ENCODE measurements at places on chromosomes 16 and 17. TPM values are rescaled to one million over a fixed set of nuclear protein-coding genes. Genes with fewer than 3 reads are reported as not detected.

The SPIRE2 gene
- total RNA-seq = 2.6 TPM

DNA sequence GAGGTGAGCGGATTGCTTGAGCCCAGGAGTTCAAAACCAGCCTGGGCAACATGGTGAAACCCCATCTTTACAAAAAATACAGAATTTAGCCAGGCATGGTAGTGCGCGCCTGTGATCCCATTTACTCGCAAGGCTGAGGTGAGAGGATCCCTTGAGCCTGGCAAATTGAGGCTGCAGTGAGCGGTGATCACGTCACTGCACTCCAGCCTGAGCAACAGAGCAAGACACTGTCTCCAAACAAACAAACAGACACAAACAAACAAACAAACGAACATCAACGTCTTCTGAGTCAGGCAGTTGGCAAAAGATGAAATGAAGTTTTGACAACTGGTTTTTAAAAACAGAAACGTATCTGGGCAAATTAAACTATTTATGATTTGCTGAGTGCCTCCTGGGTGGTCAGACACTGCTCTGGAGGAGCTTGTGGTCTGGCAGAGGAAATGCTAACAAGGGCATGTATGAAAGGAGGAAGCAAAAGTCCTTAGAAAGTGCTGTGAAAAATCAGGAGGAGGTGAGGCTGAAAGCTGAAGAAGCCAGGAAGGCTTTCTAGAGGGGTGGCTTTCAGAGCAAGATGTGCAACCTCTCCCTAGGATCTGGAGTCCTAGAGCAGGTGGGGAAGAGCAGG, 10.2 kb upstream of the KRT20 start:
- H3K4me3 ChIP-seq = no peak overlapping the region
- no peaks in the 10 kb centered on the region for H3K36me3 ChIP-seq
- H3K4me1 ChIP-seq = no peaks in the 10 kb centered on the region
- DNase-seq = no peak
- H3K27me3 ChIP-seq = no peaks in the 10 kb centered on the region

- DNase-seq = peak; percentile 74
- H3K27ac ChIP-seq = peak overlapping the region; percentile 87
- peak overlapping the region; percentile 80 for H3K4me3 ChIP-seq
- no peaks in the 10 kb centered on the region for H3K27me3 ChIP-seq
These were observed 2.3 kb downstream of the PIEZO1 start for GRCh38 chr16:88782454-88783390.

DNA sequence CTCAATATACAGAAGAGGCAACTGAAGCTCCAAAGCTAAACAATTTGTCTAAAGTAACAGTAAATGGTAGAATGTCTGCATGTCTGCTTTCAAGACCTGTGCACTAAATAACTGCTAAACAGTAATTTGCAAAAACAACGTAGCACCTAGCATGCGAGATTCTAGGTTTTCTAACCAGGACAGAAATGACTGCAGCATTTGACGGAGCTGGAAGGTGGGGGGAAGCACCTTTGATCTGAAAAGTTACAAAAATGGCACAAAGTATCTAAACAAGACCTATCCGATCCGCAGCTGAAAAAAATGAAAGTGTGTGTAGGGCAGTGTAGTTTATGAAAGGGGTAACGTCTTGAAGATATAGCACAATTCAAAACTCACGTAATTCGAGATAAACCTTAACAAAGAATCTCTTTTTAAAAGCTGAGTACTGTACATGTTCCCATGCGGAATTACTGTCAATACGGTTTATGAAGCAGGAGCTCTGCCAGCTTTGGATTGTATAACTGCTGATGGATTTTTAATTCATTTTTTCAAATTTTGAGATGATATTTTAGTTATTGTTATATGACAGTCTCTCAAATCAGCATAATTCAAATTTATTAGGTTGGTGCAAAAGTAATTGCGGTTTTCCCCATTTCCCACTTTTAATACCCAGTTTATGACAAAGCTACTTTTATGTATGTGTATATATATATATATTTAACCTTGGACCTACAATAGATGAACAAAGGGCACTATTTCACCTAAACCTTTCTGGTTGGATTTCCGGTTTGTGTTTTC, 1.2 kb upstream of the WIPI1 start:
- H3K4me3 ChIP-seq = peak overlapping the region; percentile 67
- peaks cover 8% of the 10 kb centered on the region for H3K27me3 ChIP-seq
- peak overlapping the region; percentile 61 for H3K27ac ChIP-seq
- DNase-seq = no peak
- H3K4me1 ChIP-seq = peaks cover 19% of the 10 kb centered on the region

GRCh38 chr17:73128496-73128895, 36.0 kb upstream of the SLC39A11 start:
- no peaks in the 10 kb centered on the region for H3K36me3 ChIP-seq
- H3K4me3 ChIP-seq = no peak overlapping the region
- H3K27me3 ChIP-seq = no peaks in the 10 kb centered on the region
- H3K4me1 ChIP-seq = no peaks in the 10 kb centered on the region
- DNase-seq = no peak
- no peak overlapping the region for H3K27ac ChIP-seq

The SLFN5 gene
- total RNA-seq = 108 TPM

The CCL14 gene
- not detected for total RNA-seq

- no peaks in the 10 kb centered on the region for H3K27me3 ChIP-seq
- no peak overlapping the region for H3K4me3 ChIP-seq
- no peaks in the 10 kb centered on the region for H3K36me3 ChIP-seq
- H3K4me1 ChIP-seq = peaks cover 14% of the 10 kb centered on the region
- no peak for DNase-seq
- H3K27ac ChIP-seq = no peak overlapping the region
These were observed 21.3 kb downstream of the B9D1 start for GRCh38 chr17:19341211-19341631.

The SOST gene
- not detected for total RNA-seq

- DNase-seq = no peak
- no peaks in the 10 kb centered on the region for H3K4me1 ChIP-seq
- H3K36me3 ChIP-seq = no peaks in the 10 kb centered on the region
These were observed 385.9 kb downstream of the WWOX start for GRCh38 chr16:78485188-78485916.

The TP53TG3B gene
- not detected for total RNA-seq

The STARD3 gene
- total RNA-seq = 62.1 TPM

GRCh38 chr16:87778476-87778829, 12.7 kb upstream of the KLHDC4 start:
- H3K4me1 ChIP-seq = peaks cover 28% of the 10 kb centered on the region
- no peak for DNase-seq
- no peaks in the 10 kb centered on the region for H3K27me3 ChIP-seq

DNA sequence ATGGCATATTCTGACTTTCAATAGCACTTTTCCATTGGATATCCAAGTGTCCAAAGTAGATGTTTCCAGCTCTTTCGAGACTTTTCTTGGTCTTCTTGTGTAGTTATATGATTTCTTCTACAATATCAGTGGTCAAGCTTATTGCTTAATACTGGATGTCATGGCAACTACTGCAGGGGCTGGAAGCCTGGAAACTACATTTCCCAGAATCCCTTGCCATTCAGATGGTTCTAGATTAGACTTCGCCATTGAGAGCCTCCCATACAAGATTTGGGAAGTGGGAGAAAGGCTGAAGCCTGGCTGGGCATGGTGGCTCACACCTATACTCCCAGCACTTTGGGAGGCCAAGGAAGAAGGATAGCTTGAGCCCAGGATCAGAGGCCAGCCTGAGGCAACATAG, 153.6 kb downstream of the C16orf95 start:
- H3K4me1 ChIP-seq = peaks cover 7% of the 10 kb centered on the region
- H3K27me3 ChIP-seq = peaks cover 4% of the 10 kb centered on the region
- no peak overlapping the region for H3K27ac ChIP-seq
- DNase-seq = no peak
- H3K4me3 ChIP-seq = no peak overlapping the region
- H3K36me3 ChIP-seq = no peaks in the 10 kb centered on the region

GRCh38 chr16:62036101-62036801, at the start of gene CDH8:
Gene CDH8 (minus strand): TSS chr16:62036438. CDS start chr16:62021403, 15,035 bp downstream.
- H3K27me3 ChIP-seq = peaks cover 48% of the 10 kb centered on the region
- peak; percentile 12 for DNase-seq
- no peak within 1 kb of the TSS for H3K27ac ChIP-seq
- no peaks in the 10 kb centered on the region for H3K36me3 ChIP-seq
- peak within 1 kb of the TSS; percentile 57 for H3K4me3 ChIP-seq
- peaks cover 9% of the 10 kb centered on the region for H3K4me1 ChIP-seq

- no peak overlapping the region for H3K4me3 ChIP-seq
- peak overlapping the region; percentile 80 for H3K27ac ChIP-seq
- H3K36me3 ChIP-seq = no peaks in the 10 kb centered on the region
- peaks cover 11% of the 10 kb centered on the region for H3K4me1 ChIP-seq
- DNase-seq = peak; percentile 91
These were observed 41.1 kb upstream of the CDH13 start for GRCh38 chr16:82585675-82586074.

The KRT36 gene
- total RNA-seq = not detected

DNA sequence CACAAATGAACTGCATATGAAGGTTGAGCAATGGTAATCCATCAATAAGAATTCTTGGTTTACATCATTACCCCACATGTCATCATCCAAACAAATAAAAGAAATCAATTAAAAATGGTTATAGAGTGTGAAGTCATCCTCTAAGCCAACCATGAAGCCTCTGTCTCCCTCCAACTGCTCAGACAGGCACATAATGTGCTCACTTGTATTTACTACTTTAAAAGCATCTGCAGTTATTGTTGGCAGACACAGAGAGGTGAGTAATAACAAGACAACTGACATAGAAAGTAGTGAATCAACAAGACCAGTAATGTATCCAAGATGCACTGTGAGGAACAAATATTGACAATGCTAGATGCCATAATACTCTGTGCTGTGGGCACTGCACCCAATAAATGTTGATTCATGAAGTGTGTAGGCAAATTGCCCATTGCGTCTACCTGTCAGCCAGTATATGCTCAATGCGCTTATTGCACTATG, 20.0 kb downstream of the ADAMTS18 start:
- no peaks in the 10 kb centered on the region for H3K4me1 ChIP-seq
- peak; percentile 38 for DNase-seq
- no peaks in the 10 kb centered on the region for H3K36me3 ChIP-seq
- no peak overlapping the region for H3K27ac ChIP-seq
- no peak overlapping the region for H3K4me3 ChIP-seq

The KRT39 gene
- not detected for total RNA-seq

The NUPR1 gene
- total RNA-seq = 3.8 TPM

GRCh38 chr17:59617156-59617732, 2.5 kb upstream of the CLTC start:
- H3K4me1 ChIP-seq = peaks cover 17% of the 10 kb centered on the region
- H3K27me3 ChIP-seq = no peaks in the 10 kb centered on the region
- no peak overlapping the region for H3K4me3 ChIP-seq
- DNase-seq = peak; percentile 33
- no peak overlapping the region for H3K27ac ChIP-seq

DNA sequence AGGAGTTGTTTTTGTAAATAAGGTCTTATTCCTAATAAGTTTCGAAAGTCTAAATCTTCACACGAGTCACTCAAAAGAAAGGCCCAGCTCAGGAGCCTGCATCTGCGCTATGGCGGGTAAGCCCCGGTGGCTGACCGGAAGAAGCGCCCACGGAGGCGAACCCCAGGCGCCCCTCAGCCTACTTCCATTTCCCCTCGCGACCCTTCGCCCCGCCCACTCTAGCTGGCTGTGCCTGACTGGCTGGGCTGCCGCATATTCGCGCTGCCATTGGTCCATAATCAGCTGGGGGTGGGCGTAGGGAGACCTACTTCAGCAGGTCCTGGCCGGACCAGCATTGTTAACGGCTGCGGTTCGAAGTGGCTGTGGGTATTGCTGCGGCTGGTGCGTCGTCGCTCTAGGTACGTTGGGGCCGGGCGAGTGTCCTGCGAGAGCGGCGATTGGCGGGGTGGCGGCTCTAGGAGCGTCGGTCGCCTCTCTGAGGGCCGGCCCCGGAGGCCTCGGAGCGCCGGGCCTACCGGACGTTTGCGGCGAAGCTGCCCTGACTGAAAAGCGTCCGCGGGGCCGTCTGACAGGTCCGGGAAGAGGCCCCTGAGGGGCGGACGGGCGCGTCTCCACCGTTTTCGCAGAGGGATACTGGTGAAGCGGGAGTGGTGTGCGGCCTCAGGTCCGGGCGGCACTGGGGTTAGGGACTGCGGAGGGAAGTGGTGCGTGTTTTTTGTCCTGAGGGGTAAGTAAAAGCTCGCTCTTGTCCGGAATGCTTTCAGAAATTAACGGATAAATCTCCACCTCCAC, at the start of gene ATF7IP2:
ATF7IP2 (plus strand) TSS at position 337 of the 792 bp plus-strand sequence. CDS start 44,560 bp downstream, outside the sequence.
- H3K27me3 ChIP-seq = no peaks in the 10 kb centered on the region
- H3K27ac ChIP-seq = peak within 1 kb of the TSS; percentile 56
- H3K4me1 ChIP-seq = peaks cover 4% of the 10 kb centered on the region

The SULT1A1 gene
- 0.53 TPM for total RNA-seq

GRCh38 chr16:2005646-2006045, 4.0 kb downstream of the ZNF598 start:
- no peak overlapping the region for H3K4me3 ChIP-seq
- H3K4me1 ChIP-seq = peaks cover 41% of the 10 kb centered on the region
- H3K27ac ChIP-seq = no peak overlapping the region
- no peaks in the 10 kb centered on the region for H3K27me3 ChIP-seq
- H3K36me3 ChIP-seq = peaks cover 2% of the 10 kb centered on the region
- DNase-seq = no peak

GRCh38 chr17:55450232-55450825, 28.7 kb upstream of the MMD start:
- no peaks in the 10 kb centered on the region for H3K36me3 ChIP-seq
- no peak for DNase-seq

DNA sequence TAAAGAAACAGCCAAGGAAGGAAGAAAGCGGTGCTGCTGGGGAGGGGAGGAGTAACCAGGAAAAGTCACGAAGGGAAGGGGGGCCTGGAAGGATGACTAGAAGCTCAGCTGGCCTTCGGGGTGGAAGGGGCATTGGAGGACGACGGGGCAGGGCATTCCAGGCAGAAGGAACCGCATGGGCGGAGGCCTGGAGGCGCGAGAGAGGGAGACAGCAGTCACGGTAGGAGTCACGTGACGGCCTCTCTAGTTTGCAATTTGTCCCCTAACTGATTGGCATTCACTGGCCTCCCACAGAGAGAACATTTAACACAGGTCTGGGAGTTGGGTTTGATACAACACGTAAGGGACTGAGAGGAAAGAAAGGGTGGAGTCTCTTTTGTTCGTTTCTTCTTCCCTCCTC, 63.9 kb downstream of the RTN4RL1 start:
- no peak overlapping the region for H3K27ac ChIP-seq
- H3K27me3 ChIP-seq = no peaks in the 10 kb centered on the region
- no peak overlapping the region for H3K4me3 ChIP-seq

DNA sequence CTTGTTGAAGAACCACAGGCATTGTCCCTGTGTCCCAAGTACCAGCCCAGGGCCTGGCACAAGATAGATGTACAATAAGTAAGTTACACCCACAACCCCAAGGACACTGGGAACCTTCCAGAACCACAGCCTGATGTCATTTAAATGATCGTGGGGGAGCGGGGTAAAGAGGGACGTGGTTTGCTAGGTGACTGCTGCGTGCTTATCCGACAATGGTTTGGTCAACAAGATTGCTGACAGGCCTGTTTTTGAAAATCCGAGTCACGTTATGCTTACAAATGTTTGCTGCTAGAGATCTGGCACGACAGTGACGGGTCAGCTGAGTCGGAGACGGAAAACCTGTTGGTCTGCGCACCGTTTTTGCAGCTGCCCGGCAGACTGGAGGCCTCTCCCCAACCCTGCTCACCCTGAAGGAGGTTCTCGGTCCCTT, 22.8 kb downstream of the COTL1 start:
- H3K27ac ChIP-seq = no peak overlapping the region
- no peak for DNase-seq
- H3K27me3 ChIP-seq = no peaks in the 10 kb centered on the region
- H3K36me3 ChIP-seq = no peaks in the 10 kb centered on the region

All from astrocyte (in vitro differentiated cells and primary cell).